ENCODE measurements at places on chromosomes 1 and 21. TPM values are rescaled to one million over a fixed set of nuclear protein-coding genes. Genes with fewer than 3 reads are reported as not detected.

PRAMEF15 gene
- not detected for total RNA-seq

C8A gene
- total RNA-seq, result not detected

GUCA2B gene
- not detected for total RNA-seq

PAQR6 gene
- 30.1 TPM for total RNA-seq

GBP5 gene
- total RNA-seq, result not detected

OR10J1 gene
- total RNA-seq, result not detected

LENEP gene
- total RNA-seq, result 1.3 TPM

HEYL gene
- total RNA-seq, result 5.6 TPM

PTPN22 gene
- total RNA-seq, result 0.11 TPM

FCGR1A gene
- not detected for total RNA-seq

KIF2C gene
- total RNA-seq, result 20.4 TPM

SCYL3 gene
- 10.8 TPM for total RNA-seq

NBPF4 gene
- not detected for total RNA-seq

STUM gene
- 0.07 TPM for total RNA-seq

CFHR5 gene
- total RNA-seq, result not detected

LIN28A gene
- not detected for total RNA-seq

HES3 gene
- total RNA-seq, result not detected

RXFP4 gene
- total RNA-seq, result not detected

OLIG1 gene
- not detected for total RNA-seq

ZMPSTE24 gene
- total RNA-seq, result 27.2 TPM

PALMD gene
- total RNA-seq, result 0.32 TPM

SIK1 gene
- 36.1 TPM for total RNA-seq

TMEM61 gene
- 0.47 TPM for total RNA-seq

PDPN gene
- total RNA-seq, result 102 TPM

OR2T29 gene
- total RNA-seq, result not detected

RAD54L gene
- 11.7 TPM for total RNA-seq

KLHL21 gene
- 25.1 TPM for total RNA-seq

CLIC6 gene
- total RNA-seq, result 1.7 TPM

TDRD5 gene
- total RNA-seq, result not detected

CHI3L1 gene
- 0.13 TPM for total RNA-seq

B3GALT5 gene
- total RNA-seq, result 6.4 TPM

ZNF691 gene
- total RNA-seq, result 14.2 TPM

HES5 gene
- not detected for total RNA-seq

CD84 gene
- not detected for total RNA-seq
